A172 (cell line): ENCODE measurements at places on chromosomes 7 and 10. TPM values are rescaled to one million over a fixed set of nuclear protein-coding genes. Genes with fewer than 3 reads are reported as not detected.
A peak's percentile ranks its signal among the peaks of the same experiment; 100 is the strongest.

Gene INMT
- total RNA-seq: not detected in 2 replicates

Gene NHLRC2
- 23.7 and 29.1 TPM in 2 replicates for total RNA-seq

Gene RARRES2
- 48.7 and 50.4 TPM in 2 replicates for total RNA-seq

Gene ZNRF2
- total RNA-seq: 13.1 and 15.0 TPM in 2 replicates

GRCh38 chr7:73429215-73429614, 4.4 kb upstream of the FZD9 start:
- no peak for DNase-seq

DNA sequence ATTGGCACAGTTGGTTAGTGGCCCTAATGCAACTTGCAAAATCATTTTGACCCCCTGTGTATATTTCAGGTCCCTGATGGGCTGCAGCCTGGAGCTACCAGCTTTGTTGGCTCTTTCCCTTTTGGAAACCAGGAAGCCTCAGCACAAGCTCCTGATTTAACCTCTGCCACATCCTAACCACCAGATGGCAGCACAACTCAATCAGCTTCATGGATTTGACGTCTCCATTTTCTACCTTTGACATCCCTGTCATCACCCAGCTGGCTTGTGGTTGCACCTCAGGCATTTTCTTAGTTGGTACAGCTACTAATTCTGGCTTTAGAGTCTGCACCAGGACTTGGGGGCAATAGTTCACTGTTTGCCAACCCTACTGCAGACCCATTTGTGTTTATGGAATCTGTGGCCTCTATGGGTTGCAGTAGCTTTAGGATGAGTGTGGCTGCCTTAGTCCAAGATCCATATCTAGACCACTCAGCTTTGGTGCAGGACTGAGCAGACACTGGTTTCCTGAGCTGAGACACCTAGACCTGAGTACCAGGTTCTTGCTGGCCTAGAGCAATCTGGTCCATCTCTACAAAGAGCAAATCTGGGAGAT, 456.2 kb downstream of the REEP3 start:
- peak; percentile 33 for DNase-seq

GRCh38 chr7:957418-958220, 3.1 kb upstream of the ADAP1 start:
- no peak for DNase-seq

- DNase-seq: no peak
Measured at GRCh38 chr10:4291990-4292389, 507.0 kb upstream of the KLF6 start.
